Breast epithelium (tissue), 4 donors: ENCODE measurements at places on chromosomes 4 and X. TPM values are rescaled to one million over a fixed set of nuclear protein-coding genes. Genes with fewer than 3 reads are reported as not detected.

GRCh38 chr4:182367153-182367552, 124.0 kb downstream of the TENM3 start:
- H3K4me3 ChIP-seq: no peak overlapping the region
- no peaks in the 10 kb centered on the region for H3K4me1 ChIP-seq
- H3K27me3 ChIP-seq: no peaks in the 10 kb centered on the region
- H3K27ac ChIP-seq: no peak overlapping the region
- no peak for DNase-seq
- peaks cover 6% of the 10 kb centered on the region for H3K36me3 ChIP-seq

DNA sequence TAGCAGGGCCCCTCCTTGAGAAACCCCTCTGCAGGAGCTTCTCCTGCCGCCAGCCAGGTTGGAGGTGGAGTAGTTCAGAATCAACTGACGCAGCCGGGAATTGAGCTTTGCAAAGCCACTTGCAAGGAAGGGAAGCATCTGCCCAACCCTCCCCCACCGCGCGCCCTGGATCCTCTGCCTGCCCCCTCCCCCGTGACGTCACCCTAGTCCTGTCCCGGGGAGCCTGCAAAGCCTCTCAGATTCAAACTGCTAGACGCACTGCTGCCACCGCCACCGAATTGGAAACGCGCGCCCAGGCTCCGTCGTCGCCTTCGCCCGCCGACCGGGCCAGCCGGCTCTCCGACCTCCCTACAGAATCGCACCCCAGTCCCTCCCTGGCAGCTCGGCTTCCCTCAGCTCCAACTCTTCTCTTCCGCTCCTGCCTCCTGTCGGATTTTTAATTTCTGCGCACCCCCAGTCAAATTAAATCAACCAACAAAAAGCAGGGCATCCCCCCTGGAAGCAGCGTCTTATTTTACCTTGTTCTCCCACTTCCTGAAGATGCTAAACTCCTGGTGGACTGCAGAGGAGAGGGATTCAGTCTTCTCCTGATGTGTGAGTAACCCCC, 3.8 kb downstream of the SLITRK2 start:
- peaks cover 75% of the 10 kb centered on the region for H3K27me3 ChIP-seq
- H3K36me3 ChIP-seq: no peaks in the 10 kb centered on the region
- no peak overlapping the region for H3K27ac ChIP-seq
- no peaks in the 10 kb centered on the region for H3K4me1 ChIP-seq
- no peak for DNase-seq
- H3K4me3 ChIP-seq: peak overlapping the region; percentile 5

- no peaks in the 10 kb centered on the region for H3K4me1 ChIP-seq
- H3K27me3 ChIP-seq: no peaks in the 10 kb centered on the region
- DNase-seq: no peak
- no peak overlapping the region for H3K4me3 ChIP-seq
- H3K27ac ChIP-seq: no peak overlapping the region
Observed at GRCh38 chr4:35993606-35994005, 250.7 kb downstream of the ARAP2 start.

- H3K27ac ChIP-seq: no peak overlapping the region
- H3K4me1 ChIP-seq: no peaks in the 10 kb centered on the region
- no peak overlapping the region for H3K4me3 ChIP-seq
- H3K36me3 ChIP-seq: no peaks in the 10 kb centered on the region
Observed at GRCh38 chr4:123043013-123043412, 120.6 kb upstream of the NUDT6 start.

DNA sequence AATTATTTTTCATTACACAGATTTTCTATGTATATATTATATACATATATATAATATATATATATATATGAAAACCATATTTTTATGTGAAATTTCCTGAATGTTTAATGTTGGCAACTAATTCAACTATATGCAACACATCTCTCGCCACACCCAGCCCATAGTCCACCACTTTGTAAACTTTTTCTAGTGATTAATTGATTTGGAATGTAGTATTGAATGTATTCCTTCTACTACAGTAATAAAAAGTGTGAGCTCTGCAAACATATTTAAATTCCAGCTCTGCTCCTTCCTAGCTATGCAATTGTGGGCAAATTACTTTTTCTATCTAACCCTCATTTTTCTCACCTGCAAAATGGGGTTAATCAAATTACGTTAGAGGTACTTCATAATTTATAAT, 187.8 kb downstream of the TEX11 start:
- H3K27ac ChIP-seq: no peak overlapping the region
- no peaks in the 10 kb centered on the region for H3K27me3 ChIP-seq
- no peaks in the 10 kb centered on the region for H3K36me3 ChIP-seq
- no peaks in the 10 kb centered on the region for H3K4me1 ChIP-seq
- no peak overlapping the region for H3K4me3 ChIP-seq
- DNase-seq: no peak

DNA sequence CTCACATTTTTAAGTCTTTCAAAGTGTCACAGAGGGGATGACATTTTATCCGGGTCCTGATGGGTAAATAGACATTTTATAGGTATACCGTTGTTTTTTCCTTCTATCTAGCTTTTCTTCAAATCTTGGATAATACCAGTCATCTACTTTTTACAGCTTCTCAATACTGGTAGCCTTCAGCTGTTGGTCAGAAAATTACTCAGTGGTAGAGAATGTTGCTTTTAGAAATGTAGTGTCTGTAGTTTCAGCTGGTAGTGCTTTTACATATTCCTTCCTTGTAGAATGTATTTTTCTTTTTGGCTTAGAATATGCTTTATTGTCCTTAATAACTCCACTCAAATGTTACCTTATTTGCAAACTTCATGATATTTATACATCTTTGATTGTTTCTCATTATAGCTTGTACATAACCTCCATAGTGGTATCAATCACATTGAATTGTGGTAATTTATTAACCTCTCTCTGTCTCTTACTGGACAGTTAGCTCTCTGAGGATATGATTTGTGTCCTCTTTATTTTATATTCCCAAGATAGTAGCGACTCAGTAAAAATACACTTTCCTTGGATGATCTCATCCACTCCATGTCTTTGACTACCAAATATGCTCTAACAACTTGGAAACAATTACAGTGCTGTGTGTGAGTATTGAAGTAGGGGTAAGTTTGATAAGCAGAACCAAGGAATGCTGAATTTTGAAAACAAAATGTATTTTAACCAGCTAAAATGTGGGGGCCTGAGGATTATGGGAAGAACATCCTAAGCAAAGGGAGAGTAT, 53.8 kb downstream of the RAP1GDS1 start:
- H3K4me1 ChIP-seq: no peaks in the 10 kb centered on the region
- H3K36me3 ChIP-seq: no peaks in the 10 kb centered on the region
- DNase-seq: no peak
- no peak overlapping the region for H3K4me3 ChIP-seq
- H3K27me3 ChIP-seq: no peaks in the 10 kb centered on the region

GRCh38 chrX:13655674-13656073, 2.7 kb downstream of the TCEANC start:
- no peak overlapping the region for H3K4me3 ChIP-seq
- H3K27me3 ChIP-seq: no peaks in the 10 kb centered on the region
- H3K36me3 ChIP-seq: no peaks in the 10 kb centered on the region

DNA sequence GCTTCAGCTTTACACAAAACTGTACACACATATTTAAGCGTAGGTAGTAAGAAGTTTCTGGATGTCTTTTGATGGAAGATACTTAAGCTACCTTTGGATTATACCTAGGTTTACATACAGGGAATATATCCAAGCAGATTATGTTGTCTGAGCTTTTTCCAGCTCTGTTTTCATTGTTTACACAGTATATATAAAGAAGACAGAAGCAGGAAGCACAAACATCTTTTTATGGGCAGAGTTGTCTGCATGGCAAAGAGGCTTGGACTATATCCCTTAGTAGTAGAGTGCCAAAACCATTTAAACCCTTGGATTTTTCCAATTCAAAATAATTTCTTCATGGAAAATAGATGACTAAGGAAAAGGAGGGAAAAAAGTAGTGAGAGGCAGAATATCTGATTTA, 329.4 kb upstream of the AGA start:
- no peaks in the 10 kb centered on the region for H3K4me1 ChIP-seq
- no peak for DNase-seq
- H3K27me3 ChIP-seq: no peaks in the 10 kb centered on the region

- H3K36me3 ChIP-seq: no peaks in the 10 kb centered on the region
- no peaks in the 10 kb centered on the region for H3K27me3 ChIP-seq
- no peak for DNase-seq
Observed at GRCh38 chr4:148152868-148153625, 289.2 kb downstream of the NR3C2 start.

- H3K4me3 ChIP-seq: no peak overlapping the region
- H3K4me1 ChIP-seq: no peaks in the 10 kb centered on the region
- DNase-seq: no peak
Observed at GRCh38 chr4:110372485-110372884, 103.5 kb upstream of the ENPEP start.

DNA sequence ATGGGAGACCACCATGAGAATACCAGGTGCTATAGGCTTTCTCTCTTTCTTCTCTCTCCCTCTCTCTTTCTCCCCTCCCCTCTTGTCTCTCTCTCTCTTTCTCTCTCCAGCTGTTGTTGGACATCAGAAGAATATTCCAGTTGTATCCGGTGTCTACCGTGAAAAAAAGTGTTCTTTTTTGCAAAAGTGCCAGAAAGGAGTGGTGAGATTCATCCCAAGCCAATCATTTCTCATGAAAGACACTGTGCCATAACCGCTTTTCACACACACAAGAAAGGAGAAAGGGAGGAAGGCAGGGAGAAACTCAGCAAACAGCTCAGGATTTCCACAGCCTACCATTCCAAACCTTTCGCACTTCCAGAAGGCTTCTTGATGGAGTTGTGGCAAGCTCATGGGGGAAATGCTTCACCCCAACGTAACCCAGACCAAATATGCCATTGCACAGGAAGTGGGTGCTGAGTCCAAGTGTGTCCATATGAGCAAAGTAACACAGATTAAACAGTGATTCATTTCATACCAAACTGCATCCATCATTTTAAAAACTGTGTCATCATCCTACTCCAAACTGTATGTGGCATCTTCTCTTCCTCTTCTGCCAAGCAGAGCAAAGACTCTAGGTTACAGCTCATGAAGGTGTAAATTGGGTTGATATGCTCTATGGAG, 224.0 kb downstream of the APBB2 start:
- no peak for DNase-seq
- H3K27me3 ChIP-seq: no peaks in the 10 kb centered on the region
- no peak overlapping the region for H3K27ac ChIP-seq

DNA sequence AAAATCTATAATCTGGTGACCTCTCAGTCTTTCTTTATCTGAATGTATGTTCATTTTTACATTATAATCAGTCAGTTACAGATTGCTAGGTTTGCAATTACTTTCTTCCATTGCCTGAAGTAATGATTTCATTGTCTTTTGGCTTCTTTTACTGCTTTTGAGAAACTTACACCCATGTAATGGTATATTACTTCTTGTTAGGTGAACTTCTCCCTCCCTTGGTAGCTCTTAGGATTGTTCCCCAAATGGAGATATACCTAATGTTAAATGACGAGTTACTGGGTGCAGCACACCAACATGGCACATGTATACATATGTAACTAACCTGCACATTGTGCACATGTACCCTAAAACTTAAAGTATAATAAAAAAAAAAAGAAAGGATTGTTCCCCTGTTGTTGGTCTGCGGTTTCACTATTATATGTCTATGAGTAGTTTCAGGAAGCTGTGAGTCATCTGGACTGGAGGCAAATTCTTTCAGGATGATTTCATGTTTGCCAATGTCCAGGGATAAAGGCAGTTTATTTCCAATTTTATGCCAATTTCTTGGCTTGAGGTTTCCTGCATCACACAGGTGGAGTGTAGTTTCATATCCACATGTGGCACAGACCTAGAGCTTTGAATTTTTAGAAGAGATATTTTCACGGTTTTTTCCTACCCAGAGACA, 21.8 kb downstream of the SPANXC start:
- H3K4me3 ChIP-seq: no peak overlapping the region
- DNase-seq: no peak
- no peaks in the 10 kb centered on the region for H3K27me3 ChIP-seq
- no peak overlapping the region for H3K27ac ChIP-seq
- H3K36me3 ChIP-seq: no peaks in the 10 kb centered on the region

Gene SSX3
- total RNA-seq: not detected

Gene TBCK
- 46.9 TPM for total RNA-seq

Gene BEX1
- 2.0 TPM for total RNA-seq

Gene ACTRT1
- total RNA-seq: not detected

Gene FRAS1
- 7.5 TPM for total RNA-seq

Gene XAGE2
- total RNA-seq: not detected

Gene RNF128
- 1.1 TPM for total RNA-seq

Gene HTATSF1
- 52.2 TPM for total RNA-seq

Gene LIN54
- 9.8 TPM for total RNA-seq
